ENCODE measurements at places on chromosomes 5 and 9.

DNA sequence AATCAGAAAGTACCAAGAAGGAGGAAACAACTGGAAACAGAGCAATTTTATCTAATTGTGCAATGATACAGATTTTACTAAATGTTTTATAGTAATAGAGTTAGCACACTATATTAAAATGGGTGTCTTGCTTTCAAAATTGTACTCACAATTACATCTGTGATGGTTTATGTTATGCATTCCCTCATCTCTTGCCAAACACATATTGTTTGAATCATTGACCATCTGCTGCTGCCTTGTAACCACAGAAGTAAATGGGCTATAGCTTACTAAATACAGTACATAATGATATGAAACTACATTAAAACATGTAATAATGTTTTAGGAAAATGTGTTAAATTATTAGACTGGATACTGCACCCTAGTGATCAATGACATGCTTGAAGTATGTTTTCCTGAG is 158.1 kb downstream of the SLC25A46 start:
- DNase-seq = no peak

- DNase-seq = no peak
These were observed 12.1 kb downstream of the TMEM245 start for GRCh38 chr9:109107402-109108240.

- no peak for DNase-seq
These were observed 157.4 kb upstream of the PUM3 start for GRCh38 chr9:3001311-3001710.

GRCh38 chr5:163350083-163350482 is 87.3 kb upstream of the CCNG1 start:
- no peak for DNase-seq

- no peak for DNase-seq
These were observed 542.6 kb downstream of the CSNK1G3 start for GRCh38 chr5:124054564-124054963.

- DNase-seq = no peak
These were observed 133.3 kb downstream of the CACNA1B start for GRCh38 chr9:138010861-138011260.
